Gastrocnemius medialis (tissue), 4 donors: ENCODE measurements at places on chromosomes 12 and 14.

DNA sequence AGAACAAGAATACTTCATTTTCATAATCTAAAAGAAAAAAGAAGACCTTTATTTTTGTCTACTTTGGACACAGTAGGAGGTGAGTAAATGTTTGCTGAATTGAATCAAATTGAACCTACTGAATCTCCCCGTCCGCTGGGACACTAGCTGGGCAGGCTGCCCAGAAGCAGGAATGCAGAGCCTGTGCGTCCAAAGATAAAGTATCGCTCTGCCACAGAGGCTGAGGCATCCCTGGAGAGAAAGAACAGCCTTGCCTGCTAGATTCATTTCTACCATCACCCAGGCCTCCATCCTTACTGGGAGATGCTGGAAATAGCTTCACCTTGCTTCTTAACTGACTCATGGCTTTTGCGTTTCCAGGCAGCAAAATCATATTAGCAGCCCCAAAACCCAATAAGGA is 64.1 kb upstream of the TSPAN11 start:
- no peak for DNase-seq

- no peak for DNase-seq
Observed at GRCh38 chr14:102498678-102499265, 10.8 kb downstream of the ANKRD9 start.

- no peak for DNase-seq
Observed at GRCh38 chr12:27337376-27337775, 4.7 kb downstream of the BMAL2 start.

DNA sequence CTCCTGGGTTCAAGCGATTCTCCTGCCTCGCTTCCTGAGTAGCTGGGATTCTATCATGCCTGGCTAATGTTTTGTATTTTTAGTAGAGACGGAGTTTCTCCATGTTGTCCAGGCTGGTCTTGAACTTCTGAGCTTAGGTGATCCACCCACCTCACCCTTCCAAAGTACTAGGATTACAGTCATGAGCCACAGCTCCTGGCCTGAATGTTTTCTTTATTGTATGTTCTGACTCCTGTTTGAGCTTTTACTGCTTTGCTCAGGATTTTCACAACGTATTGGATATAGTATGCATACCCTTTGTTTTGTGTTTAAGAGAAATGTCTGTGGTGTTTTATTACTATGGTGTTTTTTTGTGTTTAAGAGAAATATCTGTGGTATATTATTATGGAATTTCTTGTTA is 37.2 kb downstream of the ATF7IP start:
- DNase-seq = no peak

- no peak for DNase-seq
Observed at GRCh38 chr12:7083125-7083524, 9.1 kb downstream of the C1R start.

GRCh38 chr14:71996610-71997009 is 64.4 kb downstream of the RGS6 start:
- no peak for DNase-seq

DNA sequence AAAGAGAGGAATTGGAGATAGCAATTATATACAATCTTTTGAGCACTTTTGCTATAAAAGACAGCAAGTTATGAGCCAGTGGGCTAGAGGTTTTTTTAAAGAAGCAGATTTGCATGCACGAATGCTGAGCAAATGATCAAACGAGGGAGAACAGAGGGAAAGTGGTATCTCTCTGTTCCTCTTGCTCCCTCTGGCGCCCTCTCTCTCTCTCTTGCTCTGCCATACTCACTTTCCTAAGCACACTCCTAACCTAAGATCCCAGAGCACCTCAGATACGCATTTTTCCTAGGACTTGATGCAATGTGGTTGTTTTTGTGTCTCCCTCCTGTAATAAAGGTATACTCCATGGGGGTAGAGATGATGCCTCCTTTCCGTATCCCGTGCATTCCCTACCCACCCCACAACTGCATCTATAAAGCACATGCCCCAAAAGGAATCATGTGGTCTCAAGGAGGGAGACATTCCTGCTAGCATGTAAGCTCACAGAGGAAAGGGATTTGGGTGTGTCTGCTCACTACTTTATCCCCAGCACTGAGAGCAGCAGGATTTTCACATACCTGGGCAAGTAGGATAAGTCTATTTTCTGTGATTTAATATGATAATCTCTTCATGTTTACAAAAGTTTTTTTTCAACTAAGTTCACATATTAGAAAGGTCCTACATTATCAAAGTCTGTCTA is 270.2 kb downstream of the SSPN start:
- DNase-seq = no peak

DNA sequence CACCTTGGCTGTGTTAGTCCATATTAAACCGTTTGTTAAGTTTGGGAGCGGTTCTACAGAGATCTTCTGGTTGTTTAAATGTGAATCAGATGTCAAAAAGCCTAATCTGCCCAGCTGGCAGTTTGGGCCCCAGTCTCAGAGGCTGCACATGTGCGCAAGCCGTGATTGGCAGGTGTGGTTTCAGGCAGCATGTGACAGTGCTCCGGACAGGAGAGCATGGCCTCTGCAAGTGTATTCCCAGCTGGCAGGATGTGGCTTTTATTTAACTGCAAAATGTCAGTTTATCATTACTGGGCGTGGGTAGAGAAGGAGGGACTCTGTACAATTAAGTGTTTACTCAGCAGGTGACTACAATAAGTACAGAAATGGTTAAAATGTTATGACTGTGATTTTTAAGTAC is 77.5 kb downstream of the PELI2 start:
- no peak for DNase-seq

- no peak for DNase-seq
Observed at GRCh38 chr12:129434790-129435189, 469.0 kb downstream of the TMEM132D start.

DNA sequence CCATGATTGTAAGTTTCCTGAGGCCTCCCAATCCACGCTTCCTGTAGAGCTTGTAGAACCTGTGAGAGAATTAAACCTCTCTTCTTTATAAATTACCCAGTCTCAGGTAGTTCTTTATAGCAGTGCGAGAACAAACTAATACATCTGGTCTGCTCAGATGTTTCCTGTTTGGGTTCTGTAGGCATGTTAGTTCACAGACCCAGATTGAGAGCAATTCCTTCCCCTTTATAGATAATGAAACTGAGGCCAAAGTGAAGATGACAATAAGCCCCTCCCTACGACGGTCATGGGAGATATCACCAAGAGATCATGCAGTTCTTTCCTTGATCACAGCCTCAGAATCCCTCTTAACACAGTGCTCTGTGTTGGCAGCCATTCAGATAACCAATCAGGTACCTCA is 76.5 kb upstream of the CLMN start:
- no peak for DNase-seq

DNA sequence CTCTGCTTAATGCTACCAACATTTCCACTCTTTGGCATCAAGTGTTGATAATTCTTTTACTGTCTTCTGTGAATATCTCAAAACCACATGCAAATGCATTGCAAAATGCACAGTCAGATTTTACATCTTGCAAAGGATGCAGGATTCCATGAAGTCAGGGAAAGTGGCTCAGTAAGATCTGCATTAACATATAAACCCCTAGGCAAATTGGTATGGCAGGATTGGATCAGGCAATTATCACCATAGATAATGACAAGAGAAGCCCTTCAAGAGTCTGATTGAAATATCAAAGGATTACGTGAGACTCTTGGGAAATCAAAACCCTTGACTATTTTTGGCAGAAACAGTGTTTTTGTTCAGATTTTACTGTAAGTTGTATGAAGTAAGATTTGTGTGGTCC is 71.0 kb downstream of the TMTC2 start:
- no peak for DNase-seq

DNA sequence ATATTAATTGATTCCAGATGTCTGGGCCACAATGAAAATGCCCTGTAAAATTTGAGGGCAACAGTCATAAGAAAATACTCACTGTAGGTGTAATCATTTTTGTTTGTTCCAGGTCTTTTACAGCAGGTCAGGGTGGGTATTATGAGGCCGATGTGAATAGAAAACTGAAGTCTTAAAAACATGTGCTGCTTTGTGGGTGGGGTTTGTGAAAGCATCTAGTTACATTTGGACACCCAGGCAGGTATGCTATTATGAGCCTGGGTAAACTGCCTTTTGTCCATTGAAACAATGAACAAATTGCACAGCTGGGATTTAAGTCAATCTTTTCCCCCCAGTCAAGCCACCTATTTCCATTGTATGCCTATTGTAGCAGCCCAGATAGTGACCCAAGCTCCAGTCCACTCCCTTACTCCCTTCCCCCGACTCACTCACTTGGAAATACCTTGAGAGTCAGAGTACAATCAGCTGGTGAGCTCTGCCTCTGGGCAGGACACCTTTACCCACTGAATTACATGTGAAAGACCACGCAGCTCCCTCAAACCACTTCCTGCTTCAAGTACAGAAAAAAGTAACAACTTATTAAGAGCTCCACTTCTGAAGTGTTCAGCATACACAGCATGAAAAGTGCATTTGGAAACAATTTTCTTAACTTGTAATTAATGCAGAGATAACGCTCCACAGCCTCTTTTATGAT is 1.8 kb downstream of the IGF1 start:
- DNase-seq = no peak

DNA sequence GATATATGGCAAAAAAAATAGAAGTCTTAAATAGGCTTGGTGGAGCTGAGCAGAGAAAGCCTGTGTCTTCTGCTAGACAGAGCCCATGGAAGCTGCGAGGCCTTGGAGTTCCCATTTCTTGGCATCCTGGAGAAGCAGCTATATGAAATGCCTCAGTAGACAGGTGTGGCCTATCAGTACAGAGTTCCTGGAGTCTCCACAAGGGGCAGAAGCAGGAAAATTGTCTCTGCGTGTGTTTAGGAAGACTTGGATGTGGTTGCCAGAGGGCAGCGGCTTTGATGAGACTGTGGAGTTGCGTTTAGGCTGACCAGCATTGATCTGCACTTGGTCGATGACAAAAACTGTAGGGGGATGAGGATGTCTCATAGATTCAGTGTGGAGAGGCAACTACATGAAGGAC is 334.5 kb upstream of the SEL1L start:
- DNase-seq = no peak
